T-cell (primary cell): ENCODE measurements at places on chromosomes 1 and 21. TPM values are rescaled to one million over a fixed set of nuclear protein-coding genes. Genes with fewer than 3 reads are reported as not detected.

DNA sequence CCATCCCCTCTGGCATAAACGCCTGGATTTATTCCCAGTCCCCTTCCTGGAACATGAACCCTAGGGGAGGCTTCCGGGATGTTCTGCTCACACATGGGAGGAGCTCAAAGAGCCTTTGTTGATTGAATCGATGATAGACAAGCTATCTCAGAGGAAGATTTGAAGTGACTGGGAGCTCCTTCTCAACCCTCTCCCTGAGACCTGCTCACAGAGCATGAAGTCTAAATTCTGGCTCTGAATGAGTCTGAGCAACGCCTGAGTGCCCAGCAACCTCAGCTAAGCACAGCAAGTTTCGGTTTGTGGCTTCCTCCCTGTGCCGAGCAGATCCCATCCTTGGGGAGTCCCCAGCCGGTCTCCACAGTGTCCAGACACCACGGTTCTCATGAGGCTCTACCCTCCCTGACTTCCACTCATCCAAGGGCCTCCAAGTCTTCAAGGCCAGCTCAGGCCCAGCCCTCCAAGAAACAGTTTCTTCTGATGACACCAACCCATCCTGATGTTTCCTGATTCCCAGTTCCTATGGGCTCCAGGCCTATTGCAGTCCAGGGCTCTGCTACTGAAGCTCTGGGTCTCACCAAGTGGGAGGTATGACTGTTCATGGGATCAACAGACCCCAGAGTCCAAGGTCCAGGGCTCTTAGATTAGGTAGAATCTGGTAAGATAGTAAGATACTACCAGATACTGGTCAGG lies 190.8 kb downstream of the DYRK1A start:
- no peak for DNase-seq

- no peak for DNase-seq
Measured at GRCh38 chr1:2135441-2135841, 59.1 kb downstream of the FAAP20 start.

- DNase-seq: no peak
Measured at GRCh38 chr1:180969434-180969833, 53.2 kb downstream of the STX6 start.

TLCD4 gene
- 0.10 TPM for total RNA-seq

- no peak for DNase-seq
Measured at GRCh38 chr1:17671314-17671705, 83.8 kb upstream of the ACTL8 start.

DNA sequence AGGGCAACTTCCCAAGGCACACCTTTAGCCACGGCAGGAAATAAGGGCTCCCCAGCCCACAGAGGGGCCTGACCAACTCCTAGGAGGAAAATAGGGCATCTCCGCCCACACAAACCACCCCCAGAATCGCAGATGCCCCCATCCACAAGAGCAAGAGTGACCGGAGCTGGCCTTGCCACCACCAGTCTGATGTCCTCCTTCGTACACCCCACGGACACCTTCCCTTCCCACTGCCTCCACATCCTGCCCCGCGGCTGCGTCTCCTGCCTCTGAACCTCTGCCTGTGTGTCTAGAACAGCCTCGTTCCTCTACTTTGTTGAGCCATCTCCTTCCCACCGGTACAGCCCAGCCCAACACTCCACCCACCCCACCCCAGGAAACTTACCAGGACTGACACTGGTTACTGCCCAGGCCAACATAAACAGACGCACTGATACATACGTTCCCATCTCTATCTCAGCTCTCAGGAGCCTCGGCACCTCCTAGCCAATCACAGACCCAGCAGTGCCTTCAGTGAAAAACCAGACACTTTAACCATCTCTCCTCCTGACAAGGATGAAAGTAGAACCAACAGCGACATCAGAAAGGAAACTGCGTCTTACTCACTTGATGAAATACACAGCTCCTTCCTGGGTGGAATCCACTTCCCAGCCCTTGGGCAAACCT lies 7.6 kb upstream of the PLEKHA6 start:
- no peak for DNase-seq

PLA2G2D gene
- total RNA-seq: not detected

DNA sequence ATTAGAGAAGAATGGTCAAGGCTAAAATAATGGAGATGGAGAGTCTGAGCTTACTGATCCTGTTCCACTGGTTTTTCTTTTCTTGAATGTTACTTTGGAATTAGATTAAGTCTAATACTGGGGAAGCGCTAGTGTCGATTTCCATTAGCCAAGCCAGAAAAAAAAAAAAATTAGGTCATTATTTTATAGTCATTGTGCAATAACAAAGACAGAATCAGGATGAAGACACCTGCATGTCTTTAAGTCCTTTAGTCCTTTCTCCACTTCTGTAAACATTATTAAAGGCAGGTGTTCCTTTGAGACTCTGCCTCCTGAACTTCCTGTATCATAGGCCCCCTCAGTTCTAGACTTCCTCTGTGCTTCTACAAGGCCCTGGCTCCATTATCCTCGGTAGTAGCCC lies 42.8 kb downstream of the MYSM1 start:
- DNase-seq: no peak

DNA sequence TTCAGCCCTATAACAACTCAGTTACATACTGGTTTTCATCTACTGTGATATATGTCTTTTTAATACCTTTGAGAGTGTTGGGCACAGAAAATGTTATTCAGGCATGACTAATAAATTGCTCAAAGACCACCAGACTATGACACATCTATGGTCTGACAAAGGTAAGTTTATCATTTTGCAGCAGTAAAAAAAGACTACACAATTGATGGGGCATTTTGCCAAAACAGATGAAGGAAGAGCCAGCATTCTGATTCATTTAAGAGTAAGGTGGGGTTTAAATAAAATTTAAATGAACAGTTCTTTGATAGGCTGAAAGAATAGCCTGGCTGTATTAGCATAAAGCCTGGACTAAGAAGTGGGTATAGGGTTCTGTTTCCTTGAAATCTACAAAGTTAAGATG lies 8.8 kb upstream of the RNPC3 start:
- no peak for DNase-seq

- DNase-seq: no peak
Measured at GRCh38 chr21:38234395-38235142, 22.2 kb upstream of the KCNJ15 start.

TMEM53 gene
- 1.1 TPM for total RNA-seq

MAD2L2 gene
- 28.0 TPM for total RNA-seq

GRCh38 chr1:56686169-56686568 lies 41.1 kb downstream of the PRKAA2 start:
- no peak for DNase-seq

DNA sequence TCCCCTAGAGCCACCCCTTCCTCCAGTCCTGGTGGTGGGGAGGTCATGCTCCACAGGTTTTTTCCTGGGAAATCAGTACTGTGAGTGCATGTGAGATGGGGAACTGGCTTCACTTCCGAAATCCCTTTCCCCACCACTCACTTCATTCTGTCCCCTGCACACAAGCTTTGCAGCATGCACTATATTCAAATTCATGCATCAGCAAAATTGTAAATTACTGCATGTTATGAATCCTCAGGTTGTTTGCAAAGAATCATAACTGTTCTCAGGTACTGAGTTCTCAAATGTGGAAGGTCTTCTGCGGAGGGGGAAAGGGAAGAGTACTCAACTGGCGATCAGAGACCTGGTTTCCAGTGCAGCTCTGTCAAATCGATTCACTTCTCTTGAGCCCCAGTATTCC lies 42.3 kb downstream of the LHX4 start:
- no peak for DNase-seq

APP gene
- total RNA-seq: 43.1 TPM

GRCh38 chr1:226223786-226224244 lies 351 bp downstream of the MIXL1 start:
- peak; percentile 9 for DNase-seq

DNA sequence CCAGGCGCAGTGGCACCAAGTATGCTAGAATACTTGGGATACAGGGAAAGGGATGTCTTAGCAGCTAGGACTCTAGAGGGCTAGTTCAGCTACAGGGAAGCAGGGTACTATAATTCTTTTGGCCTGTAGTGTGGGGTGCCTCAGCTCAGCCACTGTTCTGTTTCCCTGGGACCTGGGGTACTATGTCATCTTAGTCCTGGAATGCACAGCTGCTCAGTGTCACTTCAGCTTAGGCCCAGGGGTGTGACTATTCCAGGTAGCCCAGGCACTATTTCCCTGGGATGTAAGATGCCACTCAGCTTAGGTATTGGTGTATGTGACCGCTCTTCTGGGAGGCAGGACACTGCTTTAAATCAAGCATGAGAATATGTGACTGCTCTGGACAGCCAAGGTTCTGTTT lies 34.1 kb downstream of the RGSL1 start:
- no peak for DNase-seq

DIRAS3 gene
- not detected for total RNA-seq

ORC1 gene
- 2.0 TPM for total RNA-seq

- DNase-seq: no peak
Measured at GRCh38 chr1:229019663-229020271, 251.1 kb upstream of the RAB4A start.

TDRD10 gene
- total RNA-seq: not detected

UBL4B gene
- not detected for total RNA-seq

DNA sequence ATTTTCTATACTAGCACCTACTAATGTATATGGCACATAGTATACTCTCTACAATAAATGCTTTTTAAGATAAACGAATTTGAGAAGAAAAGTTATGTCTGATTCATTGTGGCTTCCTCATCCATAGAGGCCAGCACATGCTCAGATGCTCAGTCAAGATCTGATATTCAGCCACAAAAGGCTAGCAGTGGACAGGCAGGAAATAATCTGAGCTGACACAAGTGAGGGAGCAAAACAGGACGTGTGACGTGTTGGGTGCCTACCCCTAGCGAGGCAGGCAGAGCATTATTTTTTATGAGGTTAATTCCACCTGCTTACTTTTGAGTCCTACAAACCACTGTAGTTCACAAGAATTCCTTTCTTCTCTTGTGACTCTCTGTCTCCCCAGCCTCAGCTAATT lies 550.9 kb downstream of the SMYD3 start:
- DNase-seq: peak; percentile 43

GRCh38 chr1:169484683-169485430 lies 887 bp downstream of the SLC19A2 start:
- DNase-seq: no peak

DNA sequence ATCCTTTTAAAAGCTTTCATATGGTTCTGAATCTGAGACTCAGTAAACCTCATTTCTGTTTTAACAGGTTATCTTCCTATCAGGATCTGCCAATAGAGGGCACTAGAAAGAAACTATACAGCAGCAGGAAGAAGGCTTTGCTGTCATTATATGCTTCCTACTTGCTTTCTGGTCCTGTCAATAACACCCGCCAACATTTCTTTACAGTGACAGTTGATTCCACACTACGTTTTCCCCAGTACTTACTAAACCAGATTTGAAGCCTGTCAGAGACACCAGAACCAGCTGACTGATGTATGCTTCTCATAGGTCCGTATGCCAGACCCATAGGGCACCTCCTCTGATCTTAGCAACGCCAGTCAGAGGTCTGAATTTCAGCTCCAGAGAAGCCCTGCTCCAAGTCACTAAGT lies 341.0 kb upstream of the NEGR1 start:
- DNase-seq: no peak

ALDH4A1 gene
- 2.7 TPM for total RNA-seq

DNA sequence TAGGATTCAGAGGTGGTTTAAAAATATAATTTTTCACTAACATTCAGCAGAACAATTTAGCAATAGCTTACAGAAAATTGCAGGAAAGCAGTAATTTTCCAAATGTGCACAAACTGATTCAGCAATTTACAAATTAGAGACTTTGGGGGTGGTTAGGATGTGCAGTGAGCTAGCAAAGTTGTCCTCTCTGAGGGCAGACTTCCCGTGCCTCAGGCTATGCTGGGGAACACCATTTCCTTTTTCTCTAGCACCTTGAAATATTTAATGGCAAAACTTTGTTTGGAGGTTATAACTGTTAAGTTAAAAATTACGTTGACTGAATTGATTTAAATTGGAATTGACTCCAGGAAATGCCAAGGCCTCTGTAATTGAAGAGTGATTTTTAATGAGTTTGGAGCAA lies 258.9 kb downstream of the PTBP2 start:
- no peak for DNase-seq

- DNase-seq: no peak
Measured at GRCh38 chr1:247043406-247043805, 35.2 kb downstream of the ZNF670 start.

DNA sequence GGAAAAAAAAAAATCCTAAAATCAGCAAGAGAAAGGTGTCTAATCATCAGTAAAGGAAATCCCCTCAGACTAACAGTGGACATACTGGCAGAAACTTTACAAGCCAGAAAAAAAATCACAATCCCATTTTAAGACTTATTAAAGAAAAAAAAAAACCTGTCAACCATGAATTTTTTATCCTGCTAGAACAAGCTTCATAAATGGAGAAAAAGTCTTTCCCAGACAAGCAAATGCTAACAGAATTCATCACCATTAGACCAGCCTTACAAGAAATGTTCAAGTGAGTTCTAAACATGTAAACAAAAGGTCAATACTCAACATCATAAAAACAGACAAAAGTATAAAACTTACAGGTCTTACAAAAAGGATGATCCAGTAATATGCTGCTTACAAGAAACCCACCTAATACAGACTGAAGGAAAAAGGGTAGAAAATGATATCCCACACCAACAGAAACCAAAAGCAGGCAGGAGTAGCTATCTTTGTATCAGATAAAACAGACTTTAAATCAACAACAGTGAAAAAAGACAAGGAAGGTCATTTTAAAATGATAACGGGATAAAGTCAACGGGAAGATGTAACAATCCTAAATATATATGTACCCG lies 129.6 kb downstream of the EVI5 start:
- DNase-seq: no peak

DNA sequence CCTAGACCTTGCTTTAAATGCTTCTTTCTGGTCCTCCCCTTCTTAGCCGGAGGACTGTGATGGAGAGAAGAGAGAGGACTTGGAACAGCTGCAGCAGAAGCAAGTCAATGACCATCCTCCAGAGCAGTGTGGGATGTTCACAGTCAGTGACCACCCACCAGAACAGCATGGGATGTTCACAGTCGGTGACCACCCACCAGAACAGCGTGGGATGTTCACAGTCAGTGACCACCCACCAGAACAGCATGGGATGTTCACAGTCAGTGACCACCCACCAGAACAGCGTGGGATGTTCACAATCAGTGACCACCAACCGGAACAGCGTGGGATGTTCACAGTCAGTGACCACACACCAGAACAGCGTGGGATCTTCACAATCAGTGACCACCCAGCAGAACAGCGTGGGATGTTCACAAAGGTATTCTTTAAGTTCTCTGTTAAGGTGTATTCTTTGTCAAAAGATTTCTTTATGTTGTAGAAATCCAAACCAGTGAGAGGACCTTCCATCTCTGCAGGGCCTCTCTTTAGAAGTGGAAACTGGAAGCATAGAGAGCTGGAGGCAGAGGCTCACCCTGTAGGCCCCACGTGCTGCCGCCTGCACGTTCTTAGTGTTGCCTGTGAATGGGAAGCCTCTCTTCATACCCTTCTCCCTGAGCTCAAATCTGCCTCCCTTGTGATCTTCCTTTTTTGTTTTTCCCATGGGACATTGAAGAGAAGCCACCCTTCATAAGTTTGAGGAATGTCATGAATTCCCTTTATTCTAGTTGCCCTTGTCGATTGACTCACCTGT lies 10.6 kb downstream of the PCNT start:
- DNase-seq: no peak

GRCh38 chr1:84619383-84620102 lies 45.3 kb upstream of the CTBS start:
- no peak for DNase-seq
